HAP-1 (cell line): ENCODE measurements at places on chromosomes 16 and 17.

- no peak for DNase-seq
These were observed 265.5 kb downstream of the PARN start for GRCh38 chr16:14364386-14365199.

DNA sequence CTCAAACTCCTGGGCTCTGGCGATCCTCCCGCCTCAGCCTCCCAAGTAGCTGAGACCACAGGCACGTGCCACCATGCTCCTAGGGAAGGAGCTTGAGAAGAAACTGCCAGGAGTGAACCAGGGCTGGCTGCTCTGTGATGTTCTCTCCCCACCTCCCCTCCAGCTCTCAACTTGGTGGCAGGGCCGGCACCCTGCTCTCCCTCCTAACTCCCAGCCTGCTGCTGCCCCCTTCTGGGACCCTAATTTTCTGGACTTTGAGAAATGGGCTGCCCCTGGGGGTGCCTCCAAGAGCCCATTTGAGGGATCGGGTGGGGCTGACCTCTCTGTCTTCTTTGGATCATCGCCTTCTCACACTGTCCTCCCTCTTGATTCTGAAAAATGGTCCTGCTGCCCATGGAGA lies 14.9 kb upstream of the STAT3 start:
- DNase-seq, result peak; percentile 60

- DNase-seq, result no peak
These were observed 87.8 kb downstream of the TUBD1 start for GRCh38 chr17:59804901-59805465.

- DNase-seq, result no peak
These were observed 2.6 kb upstream of the TRIM65 start for GRCh38 chr17:75899353-75899752.

- no peak for DNase-seq
These were observed 12.1 kb downstream of the DRC7 start for GRCh38 chr16:57706717-57707116.

- DNase-seq, result no peak
These were observed 22.7 kb downstream of the SLC6A4 start for GRCh38 chr17:30212750-30213149.

- no peak for DNase-seq
These were observed 6.1 kb downstream of the DRG2 start for GRCh38 chr17:18093616-18094408.

GRCh38 chr16:1631230-1631629 lies 19.1 kb downstream of the CRAMP1 start:
- no peak for DNase-seq

GRCh38 chr17:72928454-72929136 lies 163.9 kb downstream of the SLC39A11 start:
- DNase-seq, result no peak

- DNase-seq, result peak; percentile 84
These were observed 8.1 kb upstream of the FLYWCH2 start for GRCh38 chr16:2874912-2875362.

GRCh38 chr17:66791347-66791746 lies 43.6 kb upstream of the CACNG5 start:
- no peak for DNase-seq

DNA sequence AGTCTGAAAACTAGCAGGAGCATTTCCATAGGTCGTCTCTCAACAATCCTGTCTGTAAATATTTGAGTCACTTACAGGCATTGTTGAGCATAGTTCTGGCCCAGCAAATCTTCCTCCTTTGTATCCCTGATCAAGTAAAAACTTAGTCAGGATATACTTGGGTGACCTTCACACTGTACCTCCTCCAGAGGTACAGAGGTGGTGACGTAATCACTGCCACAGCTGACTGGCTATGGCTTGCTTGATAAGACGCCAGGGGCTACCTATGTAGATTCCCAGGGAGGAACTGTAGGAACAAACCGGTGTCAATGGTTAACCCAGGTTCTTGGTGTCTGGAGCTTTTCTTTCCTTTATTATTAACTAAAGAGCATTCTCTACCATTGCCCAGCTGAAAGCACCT lies at the start of gene KCNJ16:
TSS of gene KCNJ16 (plus strand) at position 270 of the 400 bp plus-strand sequence. CDS start 56,863 bp downstream, outside the sequence.
- DNase-seq, result no peak

DNA sequence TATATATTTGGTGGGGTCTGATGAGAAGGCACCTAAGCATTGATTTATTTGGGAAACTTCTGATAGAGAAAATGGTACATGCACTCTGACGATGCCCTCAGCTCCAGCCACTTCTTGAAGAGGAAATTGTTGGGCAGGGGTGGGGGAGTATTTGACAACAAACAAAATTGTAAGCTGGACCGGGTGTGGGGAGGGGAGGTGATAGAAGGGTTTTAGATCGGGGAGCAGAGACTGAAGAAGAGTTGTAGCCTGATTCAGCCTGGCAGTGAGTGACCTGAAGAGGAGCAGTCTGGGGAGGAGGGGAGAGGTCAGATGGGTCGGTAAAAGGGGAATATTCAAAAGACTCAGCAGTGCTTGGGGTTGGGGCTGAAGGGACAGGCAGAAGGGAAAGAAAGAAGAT lies 2284.7 kb downstream of the TP53TG3F start:
- DNase-seq, result no peak

DNA sequence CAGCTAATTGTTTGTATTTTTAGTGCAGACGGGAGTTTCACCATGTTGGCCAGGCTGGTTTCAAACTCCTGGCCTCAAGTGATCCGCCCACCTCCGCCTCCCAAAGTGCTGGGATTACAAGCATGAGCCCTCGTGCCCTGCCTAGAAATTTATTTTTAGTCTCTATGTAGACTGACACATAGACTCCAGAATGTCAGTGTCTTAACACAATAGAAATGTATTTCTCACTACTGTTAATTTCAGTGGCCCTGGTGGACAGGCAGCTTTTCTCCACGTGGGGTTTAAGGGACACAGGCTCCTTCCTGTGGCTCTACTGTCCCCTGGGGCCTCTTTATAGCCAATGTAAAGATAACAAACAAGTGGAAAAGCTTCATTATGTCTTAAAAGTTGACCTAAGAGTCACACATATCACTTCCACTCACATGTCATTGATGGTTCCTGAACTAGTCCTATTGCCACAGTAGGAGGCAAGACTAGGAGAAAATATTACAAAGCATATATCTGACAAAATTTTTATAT lies 43.8 kb downstream of the COPRS start:
- DNase-seq, result no peak

DNA sequence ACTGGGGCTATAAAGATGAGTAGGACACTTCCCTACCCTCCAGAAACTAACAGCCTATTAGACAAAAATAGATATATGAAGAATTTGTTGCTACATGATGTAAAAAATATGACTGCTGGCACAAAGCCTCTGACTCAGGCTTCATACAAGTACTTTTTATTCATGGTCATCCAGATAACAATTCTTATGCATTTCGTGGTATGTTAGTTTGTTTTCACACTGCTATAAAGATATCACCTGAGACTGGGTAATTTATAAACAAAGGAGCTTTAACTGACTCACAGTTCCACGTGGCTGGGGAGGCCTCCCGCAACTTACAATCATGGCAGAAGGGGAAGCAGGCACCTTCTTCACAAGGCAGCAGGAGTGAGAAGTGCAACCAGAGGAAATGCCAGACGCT lies 112.5 kb upstream of the HLF start:
- no peak for DNase-seq

GRCh38 chr16:3020247-3020603 lies at the start of gene TNFRSF12A:
Gene TNFRSF12A (plus strand): TSS chr16:3020368. CDS start chr16:3020398, 30 bp downstream.
- peak; percentile 86 for DNase-seq

DNA sequence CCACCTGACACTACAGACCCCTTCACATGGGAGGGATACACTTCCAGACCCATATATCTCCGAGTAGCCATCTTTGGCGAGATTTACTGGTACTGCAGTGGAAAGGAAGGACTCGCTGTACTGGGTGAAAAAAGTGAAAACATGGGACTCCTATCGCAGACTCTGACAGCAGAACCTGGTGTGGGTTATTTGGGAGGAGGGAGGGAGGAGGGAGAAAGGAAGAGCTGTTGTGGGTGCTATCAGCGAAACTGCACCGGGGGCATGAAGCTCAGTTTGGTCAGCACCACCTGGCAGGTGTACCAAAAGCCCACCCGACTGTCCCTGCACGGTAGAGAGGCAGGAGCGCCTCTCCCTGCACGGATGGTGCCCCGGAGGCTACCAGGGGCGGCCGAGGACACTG lies 5.0 kb downstream of the HBQ1 start:
- DNase-seq, result no peak

GRCh38 chr16:77375396-77375795 lies 59.4 kb downstream of the ADAMTS18 start:
- no peak for DNase-seq

DNA sequence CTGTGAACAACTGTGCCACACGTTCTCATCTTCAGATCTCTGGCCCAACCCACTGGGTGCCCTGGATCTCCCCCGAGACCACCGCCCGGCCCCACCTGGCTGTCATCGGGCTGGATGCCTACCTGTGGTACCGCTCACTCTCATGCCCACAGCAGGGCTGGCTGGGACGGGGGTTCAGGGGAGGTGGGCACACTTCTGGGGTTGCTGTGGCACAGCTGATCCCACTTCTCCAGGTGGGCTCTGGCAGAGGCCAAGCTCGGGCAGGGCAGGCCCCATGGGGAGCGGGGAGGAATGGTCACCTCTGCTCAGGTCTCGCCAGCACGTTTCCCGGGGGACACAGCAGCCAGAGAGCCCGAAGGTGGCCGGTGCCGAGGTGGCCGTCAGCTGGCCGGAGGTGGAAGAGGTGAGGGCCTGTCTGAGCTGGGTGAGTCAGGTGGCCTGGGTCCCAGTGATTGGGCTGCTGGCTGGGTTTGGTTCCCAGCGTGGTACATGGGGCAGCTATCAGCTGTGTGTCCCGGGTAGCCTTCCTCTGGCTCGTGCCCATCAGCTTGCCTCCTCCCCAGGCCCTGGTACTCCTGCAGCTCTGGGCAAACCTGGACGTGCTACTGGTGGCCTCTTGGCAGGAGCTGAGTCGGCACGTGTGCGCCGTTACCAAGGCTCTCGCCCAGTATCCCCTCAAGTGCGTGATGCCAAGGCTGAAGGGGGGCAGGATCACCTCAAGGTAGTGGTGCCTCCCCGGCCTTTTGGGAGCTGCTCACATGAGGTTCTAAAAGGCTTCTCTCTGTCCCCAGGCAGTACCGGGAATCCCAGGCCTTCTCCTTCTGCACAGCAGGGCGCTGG lies 2.3 kb upstream of the MRPS34 start:
- DNase-seq, result no peak

DNA sequence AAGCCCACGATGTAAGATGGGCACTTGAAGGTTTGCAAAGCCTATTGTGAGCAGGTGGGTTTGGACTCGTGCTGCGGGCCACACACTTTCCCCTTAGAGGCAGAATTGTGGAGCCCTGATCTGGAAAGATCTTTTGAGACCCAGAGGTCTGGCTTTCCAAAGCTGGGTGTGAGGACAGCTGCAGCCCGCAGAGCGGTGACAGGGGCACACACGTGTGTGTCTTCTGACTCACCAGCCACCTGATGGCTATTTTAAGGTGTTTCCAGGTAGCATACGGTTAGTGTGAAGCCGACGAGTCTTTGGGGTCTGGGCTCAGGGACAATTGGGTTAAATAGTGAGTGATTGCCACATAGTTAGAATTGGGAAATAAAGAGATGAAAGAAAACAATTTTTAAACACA lies 108.9 kb upstream of the GSE1 start:
- no peak for DNase-seq

DNA sequence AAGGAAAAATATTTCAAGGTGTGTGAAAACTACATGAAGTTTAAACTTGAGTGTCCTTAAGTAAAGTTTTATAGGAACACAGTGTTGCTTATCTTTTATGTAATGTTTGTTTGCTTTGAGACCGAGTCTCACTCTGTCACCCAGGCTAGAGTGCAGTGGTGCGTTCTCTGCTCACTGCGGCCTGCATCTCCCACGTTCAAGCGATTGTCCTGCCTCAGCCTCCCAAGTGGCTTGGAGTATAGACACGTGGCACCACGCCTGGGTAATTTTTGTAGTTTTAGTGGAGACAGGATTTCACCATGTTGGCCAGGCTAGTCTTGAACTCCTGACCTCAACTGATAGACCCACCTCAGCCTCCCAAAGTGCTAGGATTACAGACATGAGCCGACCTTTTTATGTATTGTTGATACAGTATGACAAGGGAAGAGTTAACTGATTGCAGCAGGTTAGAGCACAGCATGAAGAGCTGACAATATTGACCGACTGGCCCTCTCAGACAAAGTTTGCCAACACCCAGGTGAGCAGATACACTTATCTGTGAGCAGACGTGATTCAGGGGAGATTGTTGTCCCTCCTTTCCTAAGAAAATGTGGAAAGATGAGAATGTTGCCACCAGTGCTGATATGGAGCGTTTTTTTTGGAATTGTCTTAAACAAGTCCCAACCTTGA lies 373.7 kb downstream of the WWOX start:
- DNase-seq, result no peak

- no peak for DNase-seq
These were observed 41.0 kb downstream of the TUBD1 start for GRCh38 chr17:59851439-59852375.

GRCh38 chr17:79116575-79117368 lies 42.1 kb downstream of the ENGASE start:
- no peak for DNase-seq
